Heart right ventricle (tissue), 16 donors: ENCODE measurements at places on chromosomes 1 and 21. TPM values are rescaled to one million over a fixed set of nuclear protein-coding genes. Genes with fewer than 3 reads are reported as not detected.

DNA sequence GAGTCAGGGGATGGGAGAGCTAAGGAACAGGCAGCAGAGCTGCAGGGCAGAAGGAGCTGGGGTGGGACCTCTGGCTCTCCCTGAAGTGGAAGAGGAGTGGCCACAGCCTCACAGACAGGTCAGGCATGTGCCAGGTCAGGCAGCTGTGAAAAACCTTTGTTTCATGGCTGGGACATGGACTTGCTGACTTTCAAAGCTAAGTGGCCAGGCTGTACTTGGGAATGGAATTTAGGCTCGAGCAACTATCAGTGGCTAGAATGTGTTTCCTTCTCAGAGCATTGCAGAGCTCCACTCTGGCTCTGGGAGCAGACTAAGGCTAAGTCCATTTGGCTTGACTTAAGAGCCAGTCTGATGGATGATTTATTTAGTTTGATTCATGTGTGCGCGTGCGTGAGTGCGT lies 385.1 kb downstream of the LMX1A start:
- no peak for DNase-seq

DNA sequence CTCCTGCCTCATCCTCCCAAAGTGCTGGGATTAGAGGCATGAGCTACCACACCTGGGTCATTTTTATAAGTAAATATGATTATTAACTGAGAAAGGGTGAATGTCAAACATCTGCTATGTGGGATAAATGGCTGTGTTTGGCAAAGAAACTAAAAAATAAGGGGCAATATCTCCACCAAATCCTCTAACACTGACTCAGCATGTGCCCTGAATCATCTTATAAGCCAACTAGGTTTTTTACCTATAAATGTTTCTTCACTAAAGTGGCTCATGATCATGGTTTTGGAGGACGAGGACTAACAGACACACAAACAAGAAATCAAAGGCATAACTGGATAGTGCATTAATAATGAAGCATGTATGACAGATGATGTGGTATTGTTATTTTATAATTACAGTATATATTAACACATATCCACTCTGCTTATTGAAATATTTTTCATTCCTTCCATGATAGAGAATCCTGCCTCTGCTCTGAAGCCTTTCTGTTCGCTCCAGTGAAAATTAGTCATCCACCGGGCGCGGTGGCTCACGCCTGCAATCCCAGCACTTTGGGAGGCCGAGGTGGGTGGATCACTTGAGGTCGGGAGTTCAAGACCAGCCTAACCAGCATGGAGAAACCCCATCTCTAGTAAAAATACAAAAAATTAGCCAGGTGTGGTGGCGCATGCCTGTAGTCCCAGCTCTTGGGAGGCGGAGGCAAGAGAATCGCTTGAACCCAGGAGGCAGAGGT lies 11.7 kb upstream of the ARHGAP29 start:
- no peak for DNase-seq

GRCh38 chr21:15695241-15695640 lies 34.5 kb upstream of the USP25 start:
- no peak for DNase-seq

GRCh38 chr1:29716306-29716705 lies 480.0 kb downstream of the PTPRU start:
- no peak for DNase-seq

DNA sequence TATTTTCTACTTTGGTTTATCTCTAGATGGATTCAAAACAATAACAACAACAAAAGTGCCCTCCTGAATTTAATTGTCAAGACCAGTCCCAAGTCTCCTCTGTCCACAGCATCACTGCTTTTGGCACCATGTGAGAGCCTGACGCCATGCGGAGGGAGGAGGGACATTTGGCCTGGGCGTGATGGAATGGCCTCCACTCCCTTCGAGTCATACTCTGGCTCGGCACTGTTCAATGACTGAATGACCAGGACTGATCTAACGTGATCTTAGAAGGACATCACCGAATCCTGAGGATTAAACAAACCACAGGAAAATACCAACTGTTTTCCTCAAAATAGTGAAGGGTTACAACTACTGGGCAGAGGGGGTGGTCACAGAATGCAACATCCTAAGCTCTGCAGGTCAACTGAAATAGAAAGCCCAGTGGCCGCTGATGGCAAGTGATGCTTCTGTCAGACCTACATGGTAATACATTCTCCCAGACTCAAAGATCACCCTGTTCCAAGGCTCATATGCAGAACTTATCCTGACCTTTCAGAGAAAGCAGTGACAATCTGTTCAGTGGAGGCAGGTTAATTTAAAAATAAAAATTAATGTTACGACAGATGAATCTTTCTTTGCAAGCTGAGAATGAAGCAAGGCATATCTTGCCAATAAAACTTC lies 19.1 kb downstream of the SRSF4 start:
- peak; percentile 29 for DNase-seq

DNA sequence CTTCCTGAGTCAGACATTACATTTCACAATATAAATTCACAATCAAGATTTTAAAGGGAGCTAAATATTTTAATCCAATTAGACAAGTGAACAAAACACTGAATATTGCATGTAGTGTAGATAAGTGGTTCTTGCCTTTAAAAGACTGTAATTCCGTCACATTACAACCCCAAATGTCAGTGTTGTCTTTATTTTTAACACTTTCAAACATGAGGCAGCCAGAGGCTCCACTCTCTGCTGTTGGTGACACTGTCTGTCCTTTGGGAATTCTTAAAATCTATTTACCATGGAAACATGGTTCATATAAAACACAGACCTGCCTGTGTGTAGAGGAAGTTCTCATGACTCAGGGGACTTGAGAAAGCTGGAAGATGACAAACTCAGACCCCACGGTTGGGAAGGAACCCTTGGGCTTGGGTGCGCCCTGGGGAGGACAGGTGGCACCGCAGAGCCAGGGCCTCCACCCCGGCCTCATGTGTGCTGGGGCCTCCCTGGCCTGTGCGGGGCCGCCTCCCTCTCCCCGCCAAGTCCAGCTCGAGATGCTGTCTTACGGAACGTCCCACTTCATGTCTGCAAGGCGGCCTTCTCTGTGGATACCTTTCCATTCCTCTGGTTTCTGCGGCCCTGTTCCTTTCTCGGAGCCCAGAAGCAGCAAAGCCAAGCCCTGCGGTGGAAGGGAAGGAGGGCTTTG lies 239.0 kb downstream of the SDCCAG8 start:
- no peak for DNase-seq

- DNase-seq: no peak
These were observed 27.7 kb upstream of the PDXK start for GRCh38 chr21:43691086-43691795.

GRCh38 chr1:92961896-92962752 lies 862 bp upstream of the DIPK1A start:
- DNase-seq: peak; percentile 28

DNA sequence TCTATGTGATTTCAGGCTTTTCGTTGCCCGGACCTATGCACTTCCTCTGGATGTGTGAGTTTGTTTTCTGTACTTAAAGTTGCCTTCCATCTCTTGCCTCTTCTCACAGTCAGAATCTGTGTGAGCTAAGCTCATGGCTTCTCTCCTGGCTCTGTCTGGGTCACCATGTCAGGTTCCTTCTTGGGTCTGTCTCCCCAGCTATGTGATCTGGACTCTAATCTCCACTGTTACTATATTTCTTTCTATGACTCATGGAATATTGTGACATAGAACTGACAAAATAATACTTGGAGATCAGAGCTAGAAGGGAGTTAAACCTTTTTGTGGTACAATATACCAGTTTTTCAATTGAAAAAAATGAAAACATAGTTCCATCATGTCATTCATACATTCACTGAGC lies 172.7 kb upstream of the FGGY start:
- DNase-seq: no peak

GRCh38 chr1:83098791-83099190 lies 900.1 kb downstream of the TTLL7 start:
- DNase-seq: no peak

DNA sequence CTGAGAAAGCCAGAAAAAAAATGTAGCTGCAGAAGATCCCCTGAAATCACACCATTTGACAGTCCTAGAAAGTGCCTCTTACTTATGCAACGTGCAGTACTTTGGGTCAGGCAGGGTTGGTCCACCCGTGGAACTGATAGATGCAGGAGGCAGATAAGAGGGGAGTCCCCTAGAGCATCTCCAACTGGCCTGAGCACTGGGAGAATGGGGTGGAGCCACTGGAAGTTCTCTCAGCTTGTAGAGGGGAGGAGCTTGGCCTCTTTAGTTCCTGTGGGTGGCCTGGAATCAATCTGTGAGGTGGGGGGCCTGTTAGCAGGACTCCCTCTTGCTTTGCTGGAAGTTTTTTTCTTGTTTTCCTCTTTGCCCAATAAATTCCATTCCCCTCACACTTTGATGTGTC lies 335.7 kb upstream of the NCAM2 start:
- DNase-seq: no peak

GRCh38 chr1:7539769-7540175 lies 231.3 kb upstream of the VAMP3 start:
- no peak for DNase-seq

- DNase-seq: no peak
These were observed 18.2 kb downstream of the ITGB2 start for GRCh38 chr21:44902268-44903049.

GRCh38 chr1:231216498-231216897 lies 24.5 kb upstream of the GNPAT start:
- no peak for DNase-seq

Gene ARMH1
- 1.1 TPM for total RNA-seq

Gene PADI4
- 0.15 TPM for total RNA-seq

Gene VASH2
- total RNA-seq: 0.90 TPM

Gene NBPF11
- 2.6 TPM for total RNA-seq
